ENCODE measurements at places on chromosomes 4 and X.

DNA sequence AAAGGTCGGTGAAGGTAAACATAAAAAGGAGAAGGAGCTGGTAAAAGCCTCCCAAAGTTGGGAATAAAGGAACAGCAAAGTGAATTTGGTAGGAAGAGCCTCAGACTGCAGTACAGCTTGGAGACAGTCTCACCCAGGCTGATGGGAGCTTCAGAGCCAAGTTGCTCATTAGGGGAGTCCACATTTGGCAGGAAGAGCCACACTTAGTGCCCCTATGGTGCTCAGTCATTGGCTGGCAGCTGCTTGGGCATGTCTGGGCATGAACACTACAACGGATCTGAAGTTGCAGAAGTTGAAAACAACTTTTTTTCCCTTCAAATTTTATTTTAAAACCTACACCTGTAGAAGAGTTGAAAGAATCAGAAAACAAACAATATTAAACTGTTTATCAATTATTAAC lies 2497.3 kb downstream of the ARAP2 start:
- DNase-seq: no peak

GRCh38 chr4:40395908-40396793 lies 61.0 kb downstream of the CHRNA9 start:
- DNase-seq: peak; percentile 11

GRCh38 chrX:3598709-3599108 lies 114.7 kb downstream of the PRKX start:
- no peak for DNase-seq

DNA sequence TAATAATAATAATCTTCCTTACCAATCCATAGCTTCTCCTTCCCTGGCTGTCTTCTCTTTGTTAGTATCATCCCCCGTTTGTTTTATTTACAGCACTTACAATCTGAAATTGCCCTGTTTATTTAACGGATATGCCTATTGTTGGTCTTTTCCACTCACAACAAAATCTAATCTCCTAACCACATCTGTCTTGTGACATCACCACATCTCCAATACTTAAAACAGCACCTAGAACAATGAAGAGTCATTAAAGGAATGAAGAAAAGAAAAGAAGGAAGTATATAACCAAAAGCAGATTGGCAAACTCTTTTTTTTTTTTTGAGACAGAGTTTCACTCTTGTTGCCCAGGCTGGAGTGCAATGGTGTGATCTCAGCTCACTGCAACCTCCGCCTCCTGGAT lies 38.7 kb upstream of the JADE1 start:
- DNase-seq: no peak

DNA sequence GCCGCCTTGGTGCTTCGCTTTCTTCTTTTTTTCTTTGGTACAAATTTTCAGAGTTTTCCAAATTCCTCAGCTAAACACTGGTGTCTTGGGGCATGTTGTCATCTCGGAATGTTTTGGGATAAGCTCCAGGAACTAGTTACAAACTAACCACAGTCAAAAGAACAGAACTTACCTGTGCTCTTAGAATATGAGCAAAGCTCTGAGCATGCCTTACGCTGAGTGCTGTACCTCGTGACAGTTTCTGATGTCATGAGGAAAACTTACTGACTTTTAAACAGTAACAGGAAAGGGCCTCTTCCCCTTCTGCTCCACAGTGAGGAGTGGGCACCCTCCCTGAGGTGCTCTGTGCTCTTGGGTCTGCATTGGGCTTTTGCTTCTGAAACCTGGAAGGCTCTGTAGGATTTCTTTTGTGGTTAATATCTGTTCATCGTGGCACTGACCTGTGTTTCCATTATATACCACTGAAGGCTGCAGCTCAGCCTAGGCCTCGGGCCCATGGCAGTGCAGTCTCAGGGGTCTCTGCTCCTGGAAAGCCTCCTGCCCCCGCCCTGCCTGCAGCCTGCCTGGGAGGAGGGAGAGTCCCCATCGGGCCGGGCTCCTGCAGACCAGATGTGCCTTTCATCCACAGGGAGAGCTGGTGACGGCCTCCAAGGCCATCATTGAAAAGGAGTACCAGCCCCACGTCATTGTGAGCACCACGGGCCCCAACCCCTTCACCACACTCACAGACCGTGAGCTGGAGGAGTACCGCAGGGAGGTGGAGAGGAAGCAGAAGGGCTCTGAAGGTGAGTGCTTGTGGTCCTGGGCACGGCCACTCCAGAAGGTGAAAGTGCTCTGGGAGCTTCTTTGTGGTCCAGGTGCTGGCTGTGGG lies 48.7 kb downstream of the NOP14 start:
- DNase-seq: no peak

DNA sequence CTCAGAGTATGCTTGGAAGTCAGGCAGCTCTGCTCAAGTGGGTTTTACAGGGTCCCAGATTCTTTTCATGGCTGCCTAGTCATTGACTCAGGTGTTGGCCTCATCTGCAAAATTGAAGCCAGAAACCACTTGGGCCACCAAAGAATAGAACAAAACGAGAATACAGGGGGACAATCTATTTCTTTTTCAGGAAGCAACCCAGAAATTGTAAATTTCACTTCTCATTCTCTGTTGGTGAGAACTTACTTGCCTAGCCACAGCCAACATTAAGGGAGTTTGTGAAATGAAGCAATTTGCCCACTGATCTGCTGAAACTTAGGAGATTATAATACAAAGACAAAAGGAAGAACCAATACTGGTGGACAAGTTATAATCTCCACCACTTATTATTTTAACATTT lies 8.6 kb upstream of the TKTL2 start:
- DNase-seq: no peak

DNA sequence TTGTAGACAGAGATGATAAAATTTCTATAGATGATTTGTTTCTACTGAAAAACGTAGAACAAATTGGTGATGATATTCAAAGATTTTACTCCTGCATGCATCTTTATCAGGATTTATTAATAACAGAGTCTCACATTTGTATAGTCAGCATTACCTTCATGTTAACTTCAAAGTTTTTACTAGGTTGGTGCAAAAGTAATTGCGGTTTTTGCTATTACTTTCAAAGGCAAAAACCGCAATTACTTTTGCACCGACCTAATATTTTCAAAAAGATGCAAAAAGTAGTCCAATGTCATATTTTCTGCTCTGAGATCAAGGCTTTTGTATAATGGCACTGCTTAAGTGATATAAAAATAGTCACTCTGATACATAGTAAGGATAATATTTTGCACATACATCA lies 536.4 kb upstream of the ADGRL3 start:
- no peak for DNase-seq

- DNase-seq: no peak
Measured at GRCh38 chr4:96775501-96775900, 935.6 kb downstream of the PDHA2 start.

DNA sequence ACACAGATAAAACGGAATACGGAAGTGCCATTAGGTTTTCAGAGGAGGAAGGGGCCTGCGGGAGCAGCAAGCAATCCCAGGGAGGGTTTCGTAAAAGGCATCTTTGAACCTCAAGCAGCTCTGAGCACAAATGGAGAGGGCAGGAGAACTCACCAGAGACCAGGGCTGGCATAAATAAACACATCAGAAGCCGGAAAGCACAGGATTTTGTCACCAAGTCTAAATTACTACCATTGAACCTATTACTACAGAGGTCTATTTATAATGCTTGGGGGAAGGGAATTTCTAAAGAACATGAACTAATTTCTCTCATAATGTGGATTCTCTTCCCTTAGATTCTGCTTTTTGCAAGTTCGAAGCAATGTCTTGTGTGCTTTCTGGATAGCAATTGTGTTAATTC lies 39.6 kb upstream of the MBTPS2 start:
- DNase-seq: no peak

- DNase-seq: no peak
Measured at GRCh38 chrX:151085207-151085606, 91.2 kb upstream of the GPR50 start.

- no peak for DNase-seq
Measured at GRCh38 chrX:43211570-43211969, 433.6 kb upstream of the PPP1R2C start.

GRCh38 chrX:65932173-65933084 lies 107.5 kb downstream of the VSIG4 start:
- no peak for DNase-seq

- DNase-seq: no peak
Measured at GRCh38 chrX:153934148-153934761, 582 bp downstream of the NAA10 start.

- DNase-seq: no peak
Measured at GRCh38 chr4:476501-476900, 22.5 kb downstream of the ZNF721 start.

DNA sequence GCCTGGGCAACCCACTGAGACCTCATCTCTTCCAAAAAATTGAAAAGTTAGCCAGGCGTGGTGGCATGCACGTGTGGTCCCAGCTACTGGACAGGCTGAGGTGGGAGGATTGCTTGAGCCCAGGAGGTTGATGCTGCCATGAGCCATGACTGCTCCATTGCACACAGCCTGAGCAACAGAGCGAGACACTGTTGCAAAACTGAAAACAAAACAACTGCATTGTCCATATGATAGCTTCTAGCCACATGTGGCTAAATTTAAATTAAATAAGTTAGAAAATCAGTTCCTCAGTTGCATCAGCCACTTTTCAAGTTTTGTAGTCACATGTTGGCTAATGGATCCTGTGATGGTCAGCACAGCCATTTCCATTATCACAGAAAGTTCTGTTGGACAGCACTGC lies 67.9 kb downstream of the GAB1 start:
- DNase-seq: no peak

DNA sequence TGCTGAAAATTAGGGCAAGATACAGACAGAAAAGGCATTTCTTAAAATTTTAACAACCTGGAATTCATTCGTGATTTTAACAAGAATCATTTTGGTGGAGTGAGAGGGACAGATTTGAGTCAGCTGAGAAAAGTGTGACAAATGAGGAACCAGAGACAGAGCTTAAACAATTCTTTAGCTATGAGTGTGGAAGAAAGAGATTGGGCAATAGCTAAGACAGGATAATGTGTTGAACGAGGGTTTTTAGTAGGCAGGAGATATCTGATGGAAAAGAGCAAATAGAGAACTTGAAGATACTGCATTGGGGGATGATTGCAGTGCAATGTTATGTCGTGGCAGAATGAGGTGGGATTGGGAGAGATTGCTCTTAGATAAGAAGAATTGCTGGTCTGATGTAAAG lies 164.2 kb upstream of the SPRY1 start:
- no peak for DNase-seq

DNA sequence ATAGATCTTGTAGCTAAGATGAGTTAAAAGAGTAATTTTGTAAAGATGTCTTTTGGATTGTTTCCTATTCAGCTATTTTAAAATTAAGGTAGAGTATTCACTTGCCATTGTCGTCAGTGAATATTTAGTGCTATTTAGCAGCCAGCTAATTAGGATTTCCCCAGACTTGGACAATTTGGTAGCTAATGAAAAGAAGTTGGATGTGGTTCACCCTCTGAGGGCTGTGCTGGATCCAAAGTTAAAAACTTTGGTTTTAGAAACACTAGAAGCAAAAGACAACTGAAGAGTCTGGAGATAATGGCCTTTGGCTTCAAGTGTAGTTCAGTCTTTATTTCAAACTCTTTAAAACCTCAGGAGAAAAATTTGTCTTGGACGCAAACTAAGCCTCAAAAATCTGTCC lies 41.3 kb downstream of the ATG4A start:
- DNase-seq: no peak

GRCh38 chr4:59063015-59063720 lies 1953.0 kb upstream of the IGFBP7 start:
- DNase-seq: no peak

- DNase-seq: no peak
Measured at GRCh38 chr4:53925050-53925605, 139.3 kb downstream of the CHIC2 start.

GRCh38 chrX:74119016-74119910 lies 184.7 kb upstream of the ZCCHC13 start:
- no peak for DNase-seq

GRCh38 chrX:84453351-84454246 lies 48.7 kb downstream of the HDX start:
- DNase-seq: no peak

DNA sequence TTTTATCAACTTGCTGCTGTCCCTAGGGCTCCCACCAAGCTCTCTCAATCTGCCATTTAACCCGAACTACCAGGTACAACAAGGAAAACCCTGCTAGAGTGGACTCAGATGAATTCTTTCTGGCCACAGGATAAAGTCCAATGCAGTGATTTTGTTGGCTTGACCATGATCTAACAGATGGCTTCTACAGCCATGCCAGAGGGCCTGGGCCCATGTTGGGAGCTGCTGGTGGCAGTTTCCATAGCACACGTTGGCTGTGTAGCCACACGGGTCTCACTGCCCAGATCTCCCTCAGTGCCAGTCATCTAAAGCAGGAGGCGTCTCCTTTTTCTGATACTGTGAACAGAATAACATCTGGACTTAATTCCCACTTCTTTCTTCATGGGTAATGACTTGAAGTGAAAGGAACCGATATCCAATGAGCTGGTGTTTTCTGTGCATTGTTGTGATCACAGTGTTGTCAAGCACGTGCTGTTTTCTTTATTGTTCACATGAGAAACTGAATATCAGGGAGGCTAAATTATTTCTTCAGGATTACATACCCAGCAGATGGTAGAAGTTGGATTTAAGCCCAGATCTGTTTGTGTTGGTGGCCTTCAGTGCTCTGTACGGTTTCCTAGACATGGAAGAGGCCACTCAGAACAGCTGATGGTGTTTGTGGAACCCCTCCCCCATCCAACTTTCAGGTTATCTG lies 85.2 kb upstream of the CLCN4 start:
- peak; percentile 49 for DNase-seq

- no peak for DNase-seq
Measured at GRCh38 chrX:39361736-39362135, 560.5 kb downstream of the MID1IP1 start.

- DNase-seq: no peak
Measured at GRCh38 chr4:164615964-164616363, 138.0 kb upstream of the SMIM31 start.

DNA sequence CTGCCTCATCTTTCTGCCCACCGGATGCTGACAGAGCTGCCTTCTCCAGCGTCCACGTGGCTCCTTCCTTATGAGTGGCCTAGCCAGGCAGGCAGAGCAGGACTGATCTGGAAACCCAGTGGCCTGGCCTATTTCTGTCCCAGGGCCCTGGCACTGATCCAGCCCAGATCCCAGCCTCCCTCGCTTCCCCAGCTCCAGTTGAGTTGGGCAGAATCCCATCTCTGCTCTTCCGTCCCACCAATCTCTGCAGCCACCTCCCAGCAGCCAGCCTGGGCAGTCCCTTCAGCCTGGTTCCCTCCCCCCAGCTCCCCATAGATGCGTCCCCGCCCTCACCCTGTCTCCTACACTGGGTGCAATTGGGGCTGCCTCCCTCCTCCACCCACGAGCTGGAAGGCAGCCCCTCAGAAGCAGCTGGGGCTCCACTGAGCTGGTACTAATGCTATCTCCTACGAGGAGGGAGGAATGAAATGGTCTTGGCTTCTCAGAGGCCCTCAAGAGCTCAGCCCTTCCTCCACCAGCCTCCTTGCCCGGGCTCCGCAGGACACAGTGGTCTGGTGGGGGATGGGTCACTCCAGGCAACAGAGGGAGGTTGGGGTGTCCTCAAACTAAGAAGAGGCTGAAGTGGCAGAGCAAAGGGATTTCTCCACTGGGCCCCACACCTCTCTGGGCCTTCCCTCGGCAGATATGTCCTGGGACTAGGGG lies 94.2 kb downstream of the PJA1 start:
- no peak for DNase-seq
